ENCODE measurements at places on chromosomes 2 and 18. TPM values are rescaled to one million over a fixed set of nuclear protein-coding genes. Genes with fewer than 3 reads are reported as not detected.

DNA sequence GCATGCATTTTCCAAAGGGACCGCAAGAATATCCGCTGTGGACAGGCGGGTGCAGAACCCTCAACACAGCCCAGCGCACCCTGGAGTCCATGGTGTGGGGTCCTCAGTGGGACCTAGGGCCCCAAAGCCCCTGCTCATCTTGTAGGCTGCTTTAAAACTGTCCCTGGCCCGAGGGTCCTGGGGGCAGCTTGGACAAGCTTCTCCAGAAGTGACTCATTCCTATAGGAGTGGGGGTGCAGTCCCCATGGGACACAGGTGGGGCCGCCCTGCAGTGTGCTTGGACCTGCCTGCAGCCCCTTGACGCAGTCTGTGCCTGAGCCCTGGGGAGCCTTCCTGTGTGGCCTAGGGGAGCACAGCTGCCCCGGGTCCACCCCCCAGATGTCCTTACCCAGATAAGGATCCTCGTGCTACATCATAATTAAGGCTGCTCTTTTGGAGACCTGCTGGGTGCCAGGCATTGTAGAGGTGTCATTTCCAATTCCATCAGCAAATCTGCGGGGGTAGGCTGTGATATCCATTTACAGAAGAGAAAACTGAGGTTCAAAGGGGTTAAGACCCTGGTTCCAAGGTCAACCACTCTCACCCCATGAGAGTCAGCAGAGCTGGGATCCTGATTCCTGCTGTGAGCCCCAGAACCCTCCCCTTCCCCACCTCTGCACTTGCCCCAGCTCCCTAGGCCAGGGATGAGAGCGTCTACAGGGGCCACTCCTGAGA is 1.7 kb upstream of the HS6ST1 start:
- DNase-seq = no peak

DNA sequence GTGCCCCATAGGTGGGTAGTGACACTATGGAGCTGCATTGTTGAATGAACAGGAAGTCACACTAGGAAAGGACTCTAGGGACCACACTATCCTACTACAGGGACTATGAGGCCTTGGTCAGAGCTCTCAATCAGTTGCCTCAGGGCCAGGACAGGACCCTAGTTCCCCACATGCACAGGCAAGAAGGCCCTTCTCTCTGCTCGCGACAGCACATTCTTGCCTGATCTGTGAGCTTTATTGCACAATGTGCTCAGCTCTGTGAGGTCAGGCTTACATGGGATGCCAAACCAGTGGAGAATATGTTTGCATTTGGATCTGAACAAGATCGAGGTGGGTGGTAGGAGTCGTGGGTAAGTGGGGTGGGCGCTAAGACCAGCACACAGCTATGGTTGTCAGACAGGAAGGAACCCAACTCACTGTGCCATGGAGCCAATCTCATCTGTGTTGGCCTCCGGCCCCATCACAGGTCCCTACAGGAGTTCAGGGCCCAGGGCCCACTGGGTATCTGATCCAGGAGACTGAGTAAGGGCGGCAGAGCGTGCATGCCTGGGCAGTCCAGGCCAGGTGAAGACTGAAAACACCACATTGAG is 8.0 kb downstream of the PCARE start:
- DNase-seq = no peak

DNA sequence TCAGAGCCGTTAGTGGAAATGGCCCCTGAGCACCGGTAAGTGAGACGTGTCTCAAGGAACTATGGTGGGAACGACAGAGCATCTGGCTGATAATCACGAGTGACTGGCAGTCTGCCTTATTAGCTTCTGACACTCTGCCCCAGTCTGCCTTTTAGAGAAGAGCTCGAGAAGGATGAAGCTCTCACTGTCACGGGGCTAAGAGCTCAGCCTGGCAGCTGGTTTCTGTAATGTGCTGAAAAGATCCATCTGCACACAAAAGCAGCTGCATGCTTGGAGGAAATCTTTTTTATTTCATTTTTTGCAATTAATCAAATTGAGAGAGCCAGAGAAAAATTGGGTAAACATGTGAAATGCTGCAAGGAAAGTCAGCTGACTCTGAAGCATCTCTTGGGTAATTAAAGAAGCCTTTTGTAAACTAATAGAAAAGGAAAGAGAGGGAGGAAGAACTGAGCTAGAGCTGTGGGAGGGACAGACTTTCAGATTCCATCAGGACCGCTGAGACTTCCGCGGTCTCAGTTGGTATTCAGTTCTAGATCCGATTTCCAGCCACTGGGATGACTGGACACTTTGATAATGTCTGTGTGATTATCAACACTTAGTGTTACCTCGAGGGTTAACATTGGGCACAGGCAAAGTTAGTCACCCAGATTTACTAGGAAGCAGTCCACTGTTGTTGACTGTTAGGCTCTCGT is 24.4 kb downstream of the MBP start:
- DNase-seq = no peak

DNA sequence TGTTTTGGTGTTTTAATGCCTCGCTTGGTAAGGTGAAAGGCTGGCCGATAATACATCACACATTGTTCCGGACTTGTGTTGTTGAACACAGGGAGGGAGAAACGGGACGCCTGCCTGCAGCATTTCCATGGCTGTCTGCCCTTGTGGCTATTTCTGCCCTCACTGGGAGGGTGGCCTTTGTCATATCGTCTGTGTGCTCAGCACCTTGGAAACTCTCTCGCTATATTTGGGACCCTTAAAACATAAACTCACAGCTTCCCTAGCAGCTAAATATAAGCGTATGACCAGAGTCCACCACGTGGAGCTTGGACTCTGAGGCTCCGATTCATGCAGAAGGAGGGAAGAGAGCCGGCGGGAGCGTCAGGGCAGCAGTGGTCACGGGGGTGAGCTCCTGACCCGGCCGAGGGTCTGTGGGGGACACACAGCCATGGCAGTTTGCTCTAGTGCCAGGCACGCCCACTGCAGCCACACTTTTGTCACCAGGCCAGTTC is 111.7 kb downstream of the SH3BP4 start:
- DNase-seq = no peak

GRCh38 chr2:230254152-230254881 is 28.8 kb downstream of the SP140 start:
- no peak for DNase-seq

DNA sequence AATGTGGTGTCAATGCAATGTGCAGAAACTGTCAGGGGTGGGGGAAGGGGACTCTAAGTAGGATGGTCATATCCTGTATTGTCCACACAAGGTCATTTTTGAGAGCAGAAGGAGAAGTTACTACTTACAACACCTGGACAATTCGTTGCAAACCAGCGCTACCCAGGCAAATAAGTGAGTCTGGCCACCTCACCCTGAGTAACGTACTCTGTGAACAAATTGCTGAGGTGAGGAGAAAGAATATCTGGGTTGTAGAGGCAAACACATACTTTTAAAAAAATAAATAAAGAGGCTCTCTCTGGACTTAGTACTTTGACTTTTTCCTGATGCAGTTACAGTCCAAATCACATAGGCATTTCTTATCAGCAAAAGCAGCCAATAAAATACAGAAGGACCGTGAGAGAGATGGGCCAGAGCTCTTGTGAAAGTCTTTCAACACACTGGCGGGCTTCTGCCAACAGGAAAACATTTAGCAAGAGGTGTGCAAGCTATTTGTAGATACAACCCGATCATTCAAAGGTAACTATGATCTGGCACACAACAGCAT is 268.2 kb upstream of the ID2 start:
- no peak for DNase-seq

Gene MRPL30
- 90.9 TPM for total RNA-seq

Gene CREG2
- 9.8 TPM for total RNA-seq

Gene HOXD3
- not detected for total RNA-seq

Gene DSC2
- total RNA-seq = 5.3 TPM

Gene ARL6IP6
- total RNA-seq = 59.5 TPM

Gene NMS
- total RNA-seq = not detected

Gene LIMS4
- total RNA-seq = 0.41 TPM

Gene ERFE
- total RNA-seq = 0.82 TPM

Gene LRRTM4
- 46.1 TPM for total RNA-seq

Gene TPGS2
- total RNA-seq = 93.8 TPM

Measured in frontal cortex (tissue), 4 donors.